ENCODE measurements at places on chromosomes 2 and 18. TPM values are rescaled to one million over a fixed set of nuclear protein-coding genes. Genes with fewer than 3 reads are reported as not detected.
A peak's percentile ranks its signal among the peaks of the same experiment; 100 is the strongest.

The GPR39 gene
- polyA plus RNA-seq: not detected

- DNase-seq: no peak
Observed at GRCh38 chr2:17057109-17058017, 391.7 kb upstream of the CYRIA start.

The PRKAG3 gene
- polyA plus RNA-seq: 58.5 TPM

The AAK1 gene
- 14.7 TPM for polyA plus RNA-seq

DNA sequence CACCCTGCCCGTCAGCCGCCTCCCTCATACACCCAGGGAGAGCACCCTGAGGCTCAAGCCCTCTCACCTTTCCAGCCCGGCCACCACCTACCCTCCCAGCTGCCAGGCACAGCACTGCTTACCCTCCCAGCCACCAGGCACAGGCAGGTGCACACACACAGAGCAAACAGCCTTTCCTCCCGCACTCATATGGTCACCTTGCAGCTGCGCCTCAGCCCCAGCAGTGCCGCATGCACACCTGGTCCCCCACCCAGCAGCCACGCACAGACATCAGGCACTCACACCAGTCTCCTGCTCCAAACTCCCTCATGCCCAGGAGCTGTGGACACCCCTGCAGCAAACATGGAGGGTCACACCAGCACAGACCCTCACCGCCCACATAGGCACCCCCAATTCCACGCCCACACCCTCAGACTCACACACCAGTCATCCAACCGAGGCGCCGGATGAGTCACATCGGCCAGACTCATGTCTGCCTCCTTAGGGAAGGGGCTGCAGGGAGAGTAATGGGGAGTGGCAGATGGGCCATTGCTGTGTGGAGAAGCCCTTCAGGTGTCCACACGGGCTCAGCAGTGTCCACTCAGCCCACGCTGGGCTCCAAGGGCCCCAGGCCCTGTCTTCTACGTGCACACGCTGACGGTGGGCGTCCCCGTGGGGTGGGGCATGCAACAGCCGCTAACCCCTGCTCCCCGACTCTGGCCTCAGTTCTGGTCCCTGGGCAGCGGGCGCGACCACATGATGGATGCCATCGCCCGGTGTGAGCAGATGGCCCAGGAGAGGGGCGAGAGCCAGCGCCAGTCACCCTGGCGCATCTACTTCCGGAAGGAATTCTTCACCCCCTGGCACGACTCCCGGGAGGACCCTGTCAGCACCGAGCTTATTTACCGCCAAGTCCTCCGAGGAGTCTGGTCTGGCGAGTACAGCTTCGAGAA is 22.3 kb upstream of the GPR17 start:
- peak; percentile 45 for DNase-seq

GRCh38 chr2:175880-176820 is 87.7 kb downstream of the SH3YL1 start:
- no peak for DNase-seq

- no peak for DNase-seq
Observed at GRCh38 chr2:7586898-7587297, 669.7 kb downstream of the RNF144A start.

GRCh38 chr2:58494071-58494501 is 253.0 kb upstream of the FANCL start:
- DNase-seq: no peak

DNA sequence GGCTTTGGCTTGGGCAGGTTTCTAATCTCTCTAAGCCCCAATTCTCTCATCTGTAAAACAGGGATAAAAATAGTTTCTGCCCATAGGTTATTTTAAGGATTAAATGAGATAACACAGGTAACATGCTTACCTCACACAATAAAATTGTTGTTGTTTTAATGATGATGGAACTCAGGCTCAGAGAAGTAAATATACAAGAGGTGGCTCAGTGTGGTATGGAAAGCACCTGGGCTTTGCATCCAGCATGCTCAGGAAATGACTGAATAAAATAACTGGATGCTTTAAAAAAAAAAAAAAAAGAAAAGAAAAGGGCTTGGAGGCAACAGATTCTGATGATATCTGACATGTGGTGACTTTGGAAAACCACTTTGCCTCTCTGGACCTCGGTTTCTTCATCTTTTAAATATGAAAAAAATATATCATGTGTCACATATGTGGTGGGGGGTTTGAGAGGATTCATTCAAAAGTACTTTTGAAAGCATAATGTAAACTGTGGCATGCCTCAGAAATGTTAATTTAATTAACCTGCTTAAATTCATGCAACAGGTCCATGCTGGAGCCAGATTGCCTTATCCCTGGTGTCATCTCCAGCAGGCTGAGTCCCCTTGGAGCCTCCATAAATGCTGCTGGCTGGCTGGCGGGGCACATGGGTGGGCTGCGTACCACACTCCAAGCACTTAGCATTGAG is 112.8 kb upstream of the CDC42EP3 start:
- DNase-seq: no peak

The CFAP53 gene
- polyA plus RNA-seq: 1.3 TPM

GRCh38 chr18:69400253-69400975 is at the start of gene DOK6:
Gene DOK6 (plus strand): TSS chr18:69400888.
- DNase-seq: peak; percentile 24

DNA sequence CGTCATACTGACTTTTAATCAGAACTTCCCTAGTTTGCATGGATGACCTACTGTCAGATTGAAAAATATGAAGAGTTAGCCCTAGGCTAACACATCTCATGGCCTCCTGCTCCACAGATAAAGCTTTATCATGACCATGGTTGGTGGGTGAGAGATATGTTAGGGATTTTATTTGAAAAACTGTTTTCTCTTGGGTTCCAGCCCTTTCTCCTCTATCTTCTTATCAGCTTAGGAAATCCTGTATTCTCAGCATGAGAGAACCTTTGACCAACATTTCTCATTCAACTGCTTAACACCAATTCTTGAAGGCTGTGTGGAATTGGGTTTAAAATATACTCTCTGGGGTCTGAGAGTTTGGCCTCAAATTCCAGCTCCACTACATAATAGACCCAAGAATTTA is 1407.0 kb upstream of the CELF4 start:
- DNase-seq: no peak

The ANKRD30B gene
- not detected for polyA plus RNA-seq

The PARD3B gene
- polyA plus RNA-seq: 0.42 TPM

- DNase-seq: no peak
Observed at GRCh38 chr2:64462940-64463700, 9.2 kb downstream of the LGALSL start.

The DSEL gene
- 1.4 TPM for polyA plus RNA-seq

DNA sequence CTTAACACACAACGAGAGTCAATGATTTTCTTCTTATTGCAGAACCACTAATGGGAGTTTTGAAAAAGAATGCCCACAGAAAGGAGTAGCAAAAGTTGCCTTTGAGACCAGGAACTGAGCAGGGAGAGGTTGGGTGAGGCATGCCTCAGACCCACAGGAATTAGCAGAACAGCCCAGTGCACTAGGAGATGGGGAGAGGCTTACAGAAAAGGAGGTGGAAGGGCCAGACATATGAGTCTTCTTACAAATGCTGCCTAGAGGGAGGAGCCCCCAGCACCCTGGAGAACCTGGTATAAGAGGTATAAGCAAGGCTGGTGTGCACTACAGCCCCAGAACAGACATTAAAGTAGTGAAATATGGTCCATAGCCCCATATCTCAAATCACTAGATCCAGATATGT is 162.0 kb downstream of the DTNA start:
- DNase-seq: no peak

GRCh38 chr2:226308986-226309385 is 490.6 kb downstream of the IRS1 start:
- no peak for DNase-seq

- peak; percentile 63 for DNase-seq
Observed at GRCh38 chr2:11097038-11097720, 58.1 kb upstream of the SLC66A3 start.

DNA sequence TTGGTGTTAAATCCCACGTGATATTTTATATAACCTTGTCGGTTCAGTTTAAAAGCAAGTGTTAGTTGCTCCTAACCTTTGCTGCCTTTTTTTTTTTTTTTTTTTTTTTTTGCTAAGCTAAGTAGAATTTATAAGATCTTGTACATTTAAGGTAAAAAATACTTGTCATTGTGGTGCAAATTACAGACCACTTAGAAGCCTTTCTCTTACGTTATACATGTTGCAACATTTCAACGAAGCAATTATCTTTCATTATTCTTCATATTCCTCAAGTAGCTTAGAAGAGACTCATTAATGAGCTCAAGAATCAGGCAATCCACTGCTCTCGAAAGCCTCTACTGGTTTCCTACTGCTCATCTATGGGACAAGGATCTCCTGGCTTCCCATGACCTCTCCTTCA is 14.9 kb upstream of the IL1RL2 start:
- no peak for DNase-seq

DNA sequence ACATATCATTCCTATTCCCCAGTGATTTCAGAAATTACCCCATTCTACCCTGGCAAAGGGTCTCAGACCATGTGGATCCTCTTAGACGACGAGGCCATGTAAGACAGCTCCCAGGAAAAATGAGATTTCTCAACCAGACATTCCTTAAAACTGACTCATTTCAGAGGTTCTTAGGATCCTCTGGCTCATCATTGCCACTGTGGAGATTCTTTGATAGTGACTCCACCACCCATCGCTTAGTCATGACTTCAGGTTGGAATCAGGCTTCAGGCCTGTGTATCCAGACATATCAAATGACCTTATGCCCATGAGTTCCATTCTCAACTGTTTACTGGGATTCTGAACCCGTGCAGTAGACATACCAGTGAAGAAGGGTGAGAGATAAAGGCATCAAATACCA is 245.6 kb upstream of the TCF4 start:
- DNase-seq: no peak

DNA sequence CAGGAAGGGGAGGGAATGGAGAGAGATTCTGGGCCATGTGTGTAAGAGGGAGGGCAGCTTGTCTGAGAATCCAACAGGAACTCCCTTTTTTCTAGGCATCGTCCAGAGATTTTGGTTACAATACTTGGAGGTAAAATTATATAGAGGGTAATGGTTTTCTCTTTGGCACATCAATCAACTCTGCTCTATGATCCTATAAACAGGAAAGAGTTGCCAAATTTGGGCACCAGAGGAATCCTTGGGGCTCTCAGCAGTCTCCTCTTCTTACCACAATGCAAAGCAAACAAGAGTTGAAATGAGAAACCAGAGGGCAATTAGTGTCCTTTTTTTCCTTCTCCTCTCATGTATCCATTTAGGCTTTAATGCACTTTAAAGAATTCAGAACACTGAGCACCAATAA is 243.4 kb downstream of the SLC8A1 start:
- DNase-seq: no peak

The COLEC11 gene
- polyA plus RNA-seq: 0.35 TPM

The NYAP2 gene
- polyA plus RNA-seq: 0.90 TPM

The CFC1 gene
- polyA plus RNA-seq: not detected

The IL1F10 gene
- polyA plus RNA-seq: not detected

DNA sequence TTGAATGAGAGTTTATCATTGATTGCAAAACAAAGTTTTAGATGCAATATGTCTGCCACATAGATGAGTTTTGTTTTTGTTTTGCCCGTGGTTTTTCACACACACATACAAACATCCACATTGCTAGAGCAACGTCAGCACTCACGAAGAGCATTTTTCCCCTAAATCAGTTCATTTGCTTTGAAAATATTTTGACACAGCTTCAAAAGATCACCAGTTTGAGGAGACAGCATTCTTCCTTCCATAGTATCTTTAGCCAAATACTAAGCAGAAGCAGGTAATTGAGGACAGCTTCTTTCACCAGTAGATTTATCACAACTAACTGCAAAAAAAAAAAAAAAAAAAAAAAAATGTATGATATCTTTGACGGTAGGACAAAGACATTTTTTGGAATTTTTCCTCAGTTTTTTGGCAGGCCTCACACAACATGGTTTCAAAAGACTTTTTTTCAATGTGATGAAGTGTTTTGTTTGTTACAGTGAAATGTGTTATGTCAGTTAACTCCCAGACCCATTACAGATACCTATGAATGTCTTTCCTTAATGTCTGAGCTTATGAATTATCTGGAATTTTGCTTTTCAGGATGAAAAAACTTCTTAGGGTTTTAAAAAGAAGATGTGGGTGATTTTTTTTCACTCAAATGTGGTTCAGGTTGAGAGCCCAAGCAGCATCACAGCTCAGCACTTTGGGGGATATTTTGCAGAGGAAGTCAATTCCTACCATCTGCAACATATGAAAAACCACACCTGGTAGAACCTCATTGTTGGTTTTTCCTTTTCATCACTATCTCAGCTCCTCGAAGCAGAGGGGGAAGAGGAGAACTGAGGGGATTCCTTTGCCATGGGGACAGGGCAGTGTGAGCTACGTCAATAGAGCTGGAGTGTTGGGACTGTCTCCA is 31.6 kb downstream of the AOX1 start:
- DNase-seq: no peak

The TUBA3D gene
- 0.75 TPM for polyA plus RNA-seq

DNA sequence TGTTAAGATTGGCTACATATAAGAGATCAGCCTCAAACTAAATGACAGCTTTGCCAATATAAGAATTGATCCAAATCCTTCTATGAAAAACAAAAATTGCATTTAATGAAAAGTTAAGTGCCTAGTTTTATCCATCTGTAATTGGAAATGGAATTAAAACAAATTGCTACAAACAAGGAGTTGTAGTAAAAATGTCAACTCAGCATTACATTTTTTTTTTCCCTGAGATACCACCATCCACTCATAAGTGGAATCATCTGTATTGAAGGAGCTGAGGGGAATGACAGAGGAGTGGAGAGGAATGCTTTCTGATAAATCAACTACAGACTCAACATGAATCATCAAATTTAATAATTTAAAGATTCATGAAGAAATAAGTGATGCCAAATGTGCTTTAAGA is 601.8 kb downstream of the TMEM182 start:
- DNase-seq: no peak

DNA sequence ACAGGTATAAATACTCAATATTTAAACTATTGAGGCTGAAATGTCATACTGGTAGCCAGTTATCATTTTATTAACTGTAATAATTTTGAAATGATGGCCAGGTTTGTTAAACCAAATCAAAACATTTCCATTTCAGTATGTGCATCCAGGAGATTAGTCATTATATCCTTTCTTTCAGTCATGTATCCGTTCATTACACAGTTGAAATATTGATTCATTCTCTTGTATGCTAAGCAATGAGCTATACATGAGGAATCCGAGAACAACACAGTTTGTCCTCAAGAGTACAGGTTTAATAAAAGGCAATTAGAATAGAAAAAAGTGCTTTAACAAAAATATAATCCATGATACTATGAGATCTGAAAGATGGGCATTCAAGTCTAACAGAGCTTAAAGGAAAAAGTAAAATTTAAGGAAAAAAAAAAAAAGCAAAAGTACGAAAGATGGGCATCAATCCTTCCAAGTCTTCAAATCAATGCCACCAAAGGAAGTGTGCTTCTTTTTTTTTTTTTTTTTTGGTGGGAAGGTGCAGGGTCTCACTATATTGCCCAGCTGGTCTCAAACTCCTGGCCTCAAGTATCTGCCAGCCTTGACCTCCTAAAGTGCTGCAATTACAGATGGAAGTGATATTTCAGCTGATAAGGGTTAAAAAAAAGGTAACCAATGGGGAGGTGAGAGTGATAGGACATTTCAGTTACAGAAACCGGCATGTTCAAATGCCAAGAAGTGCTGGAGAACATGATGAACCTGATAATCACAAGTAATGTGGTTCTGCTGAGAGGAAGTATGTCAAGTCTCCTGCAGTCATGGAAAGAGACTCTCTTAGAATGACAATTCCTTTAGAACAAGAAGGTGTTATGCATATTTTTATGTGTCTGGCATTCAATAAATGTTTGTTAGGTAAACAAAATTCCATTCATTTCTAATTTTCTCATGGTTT is 35.8 kb downstream of the PUM2 start:
- DNase-seq: no peak

The SFXN5 gene
- 5.1 TPM for polyA plus RNA-seq

- no peak for DNase-seq
Observed at GRCh38 chr2:37616677-37617005, 54.8 kb downstream of the CDC42EP3 start.

- DNase-seq: no peak
Observed at GRCh38 chr2:16774980-16775898, 109.6 kb upstream of the CYRIA start.

The UCN gene
- polyA plus RNA-seq: 3.6 TPM
